ENCODE measurements at places on chromosomes 11 and 22.

- no peak for DNase-seq
These were observed 5.6 kb downstream of the MAPK8IP1 start for GRCh38 chr11:45890886-45891550.

DNA sequence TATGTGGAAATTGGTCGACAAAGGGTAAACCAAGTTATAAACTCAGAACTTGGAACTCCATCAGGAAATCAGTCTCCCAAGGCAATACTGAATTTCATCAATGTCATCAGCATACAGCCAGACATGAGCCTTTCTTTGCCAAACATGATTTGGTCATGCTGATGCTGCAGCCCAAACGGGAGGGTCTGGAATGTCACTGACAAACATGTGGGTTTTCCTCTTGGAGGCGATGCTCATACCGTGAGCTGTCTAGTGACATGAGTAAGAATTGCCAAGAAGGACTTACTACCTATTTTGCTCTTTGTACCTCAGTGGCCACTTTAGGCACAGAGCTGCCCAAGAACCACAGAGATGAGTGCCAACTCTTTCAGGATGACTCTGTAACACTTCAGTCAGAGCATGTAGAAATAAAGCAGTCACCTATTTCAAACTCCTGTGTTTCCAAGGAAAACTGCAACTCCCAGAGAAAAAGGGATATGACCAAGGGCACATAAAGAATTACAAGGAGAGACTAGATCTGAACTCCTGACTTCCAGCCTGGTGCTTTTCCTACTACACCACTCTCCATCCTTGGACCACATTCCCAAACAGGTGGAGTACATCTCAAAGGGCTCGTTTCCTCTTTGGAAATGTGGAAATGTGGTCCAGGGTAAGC, 24.3 kb upstream of the MRGPRX2 start:
- no peak for DNase-seq

DNA sequence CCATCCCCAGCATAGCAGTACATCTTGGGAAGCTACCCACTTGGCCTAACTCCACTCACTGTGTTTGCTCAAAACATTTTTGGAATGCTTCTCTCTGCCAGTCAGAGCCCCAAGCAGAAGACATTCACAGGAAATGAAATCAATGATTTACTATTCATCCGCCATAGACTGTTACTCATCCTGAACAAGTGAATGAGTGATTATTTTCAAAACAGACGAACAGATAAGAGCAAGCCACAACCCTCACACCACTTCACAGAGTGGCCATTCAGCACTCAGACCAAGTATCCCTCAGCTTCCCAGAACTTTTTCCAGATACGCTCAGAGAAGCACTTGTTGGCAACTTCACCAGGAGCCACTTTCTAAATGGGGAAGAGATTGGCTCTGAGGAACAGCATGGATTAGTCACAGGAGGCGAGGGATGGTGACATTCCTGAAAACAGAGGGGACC, 13.0 kb upstream of the UBASH3B start:
- DNase-seq: peak; percentile 79

GRCh38 chr11:45444796-45445195, 158.7 kb upstream of the SYT13 start:
- no peak for DNase-seq

DNA sequence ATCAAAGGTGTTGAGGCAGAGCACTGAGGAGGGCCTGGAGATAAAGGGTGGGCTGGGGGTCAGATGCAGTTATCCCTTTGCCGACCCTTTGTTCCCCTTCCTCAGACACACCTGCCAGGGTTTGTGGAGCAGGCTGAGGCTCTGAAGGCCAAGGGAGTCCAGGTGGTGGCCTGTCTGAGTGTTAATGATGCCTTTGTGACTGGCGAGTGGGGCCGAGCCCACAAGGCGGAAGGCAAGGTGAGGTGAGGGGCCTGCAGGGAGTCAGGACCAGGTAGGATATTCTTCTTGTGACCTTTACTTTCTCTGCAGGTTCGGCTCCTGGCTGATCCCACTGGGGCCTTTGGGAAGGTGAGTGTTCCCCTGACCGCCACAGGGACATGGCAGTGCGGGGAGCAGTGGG, 2.6 kb downstream of the PRDX5 start:
- DNase-seq: no peak

- no peak for DNase-seq
These were observed 23.3 kb downstream of the ST3GAL4 start for GRCh38 chr11:126378763-126379162.

DNA sequence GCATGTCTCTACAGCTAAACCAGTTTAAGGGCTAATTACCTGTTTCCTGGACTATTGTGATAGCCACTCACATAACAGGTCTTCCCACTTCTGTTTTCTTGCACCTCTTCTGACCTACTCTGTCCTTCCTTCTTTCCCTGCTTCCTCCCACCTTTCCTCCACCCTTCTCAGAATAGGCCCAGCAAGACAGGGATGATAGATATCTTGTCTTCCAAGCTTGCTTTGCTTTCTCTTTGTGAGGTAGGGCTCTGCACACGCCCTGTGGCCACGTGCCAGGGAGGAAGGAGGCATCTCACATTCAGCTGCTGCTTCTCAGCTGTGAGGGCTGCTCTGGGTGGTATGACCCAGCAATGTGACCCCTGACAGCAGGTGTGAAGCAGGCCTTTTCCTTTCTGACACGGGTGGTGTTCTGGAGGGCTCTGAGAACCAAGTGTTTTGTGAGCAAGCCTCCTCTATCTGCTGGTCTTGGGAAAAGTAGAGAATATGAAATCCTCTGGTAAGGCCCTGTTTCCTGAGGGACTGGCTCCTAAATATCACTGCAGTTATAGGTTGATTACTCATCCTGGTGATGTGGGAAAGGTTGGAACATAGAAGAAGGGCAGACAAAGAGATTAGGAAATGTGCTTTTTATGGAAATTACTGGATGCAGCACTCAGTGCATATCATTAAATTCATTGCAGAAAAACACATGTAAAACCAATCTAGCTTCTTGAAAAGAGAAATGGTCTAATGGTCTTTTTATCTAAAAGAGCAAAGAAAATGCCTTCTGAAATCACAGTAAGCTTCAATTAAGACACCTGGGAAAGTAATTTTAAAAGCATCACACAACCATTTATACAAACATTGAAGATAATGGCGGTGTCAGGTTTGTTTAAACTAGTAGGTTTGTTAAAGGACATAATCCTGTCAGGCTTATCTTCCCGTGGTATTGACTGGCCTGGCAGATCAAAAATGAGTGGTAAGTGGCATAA, 8.5 kb downstream of the AMOTL1 start:
- no peak for DNase-seq

GRCh38 chr11:3186166-3186953, 21.2 kb upstream of the OSBPL5 start:
- no peak for DNase-seq

DNA sequence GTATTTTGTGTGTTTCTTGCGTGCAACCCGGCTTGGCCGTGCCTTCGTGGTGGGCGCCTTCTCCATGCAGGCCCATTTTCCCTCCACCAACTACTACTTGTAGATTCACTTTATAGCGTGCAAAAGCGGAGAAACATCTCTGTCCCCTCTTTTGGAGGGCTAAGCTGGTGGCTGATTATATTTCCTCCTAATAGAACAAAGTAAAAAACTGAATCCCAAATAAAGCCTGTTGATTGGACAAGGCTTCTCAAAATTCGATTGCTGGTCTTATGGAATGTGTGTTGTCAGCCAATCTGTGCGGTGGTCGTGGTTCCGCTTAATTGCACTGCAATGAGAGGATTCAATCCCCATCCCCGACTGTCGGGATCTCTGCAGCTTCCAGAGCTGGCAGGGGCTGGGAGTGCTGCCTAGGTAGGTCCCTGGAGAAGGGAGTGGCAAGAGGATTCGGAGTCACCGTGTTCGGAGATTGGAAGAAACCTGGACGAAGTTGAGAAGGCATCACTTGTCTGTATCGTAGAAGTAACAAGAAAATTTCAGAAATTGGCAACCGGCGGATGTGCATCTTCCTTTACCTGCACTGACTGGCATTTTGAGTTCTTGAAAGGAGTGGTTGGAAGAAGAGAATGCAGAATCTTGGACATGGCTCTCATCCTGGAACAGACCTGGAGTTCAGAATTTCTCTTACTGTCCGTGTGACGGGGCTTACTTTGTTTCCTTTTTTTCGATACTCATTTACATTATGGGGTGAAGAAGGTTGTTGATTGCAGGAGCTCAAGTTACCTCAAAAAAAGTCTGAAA, 1.1 kb downstream of the HMGXB4 start:
- DNase-seq: no peak

- DNase-seq: no peak
These were observed 116.1 kb downstream of the FEZ1 start for GRCh38 chr11:125379981-125380380.

DNA sequence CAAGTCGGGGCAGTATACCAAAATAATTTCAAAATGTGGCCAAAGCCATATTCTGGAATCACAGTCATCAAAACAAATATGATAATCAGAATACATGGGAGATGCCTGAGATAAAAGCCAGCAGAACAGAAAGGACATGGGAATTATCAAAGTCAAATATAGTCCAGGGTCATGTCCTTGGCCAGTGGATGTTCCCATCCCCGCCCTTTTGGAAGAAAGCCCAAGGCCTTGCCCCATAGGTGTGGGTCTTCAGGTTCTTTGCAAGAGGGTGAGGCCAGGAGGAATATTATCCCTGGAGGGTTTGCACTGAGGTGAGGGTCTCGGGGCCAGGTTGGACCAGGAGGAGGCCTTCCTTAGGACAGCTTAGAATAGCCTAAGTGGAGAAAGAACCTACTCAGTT, 53.6 kb upstream of the CSNK2A3 start:
- DNase-seq: no peak

GRCh38 chr22:19895160-19895849, 40.6 kb upstream of the GNB1L start:
- DNase-seq: no peak

GRCh38 chr11:11381471-11382105, 28.5 kb upstream of the CSNK2A3 start:
- no peak for DNase-seq

DNA sequence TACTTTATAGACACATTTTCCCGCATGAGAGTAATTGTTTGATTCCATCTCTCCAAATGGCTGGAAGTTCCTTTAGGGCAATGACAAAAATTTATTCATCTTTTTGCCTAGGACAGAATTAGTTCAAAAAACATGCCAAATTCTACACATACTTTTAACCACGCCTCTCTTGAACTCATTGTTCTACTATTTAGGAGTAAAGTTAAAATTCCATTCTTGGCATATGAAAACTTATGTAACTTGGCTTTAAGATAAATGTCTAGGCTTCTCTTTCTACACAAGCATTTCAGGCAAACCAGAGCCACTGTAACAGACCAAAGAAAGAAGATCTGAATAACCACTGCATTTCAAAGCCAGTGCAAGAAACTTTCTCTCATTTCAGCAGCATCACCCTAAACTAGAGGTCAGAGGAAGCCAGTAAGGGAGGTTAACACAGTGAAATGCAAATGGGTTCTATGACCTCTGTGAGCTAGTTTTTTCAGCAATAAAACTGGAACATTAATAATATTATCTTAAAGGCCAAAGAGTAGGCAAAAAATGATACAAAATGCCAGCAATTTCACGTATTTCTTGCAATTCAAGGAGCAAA, 73.0 kb downstream of the RSF1 start:
- no peak for DNase-seq

- DNase-seq: no peak
These were observed 25.9 kb upstream of the KCNJ11 start for GRCh38 chr11:17414317-17414737.

- peak; percentile 48 for DNase-seq
These were observed 12.8 kb upstream of the CLPB start for GRCh38 chr11:72446929-72447769.

DNA sequence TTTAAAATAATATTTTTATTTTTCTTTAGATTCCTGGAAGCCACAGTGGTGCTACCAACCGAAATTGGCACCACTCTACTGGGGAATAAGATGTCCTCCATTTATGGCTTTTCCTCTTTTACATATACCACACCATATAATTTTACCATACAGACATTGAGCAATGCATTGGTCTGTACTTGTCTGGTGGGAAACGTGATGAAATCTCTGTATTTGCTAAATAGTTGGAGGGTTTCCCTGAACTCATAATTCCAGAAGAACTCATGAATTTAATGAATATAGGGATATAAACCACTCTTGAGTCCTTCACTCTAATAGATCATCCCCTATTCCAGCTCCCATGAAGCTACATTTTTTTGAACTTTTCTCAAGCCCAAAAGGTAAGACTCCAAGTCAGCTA, 28.0 kb upstream of the MMP13 start:
- no peak for DNase-seq

- no peak for DNase-seq
These were observed 323.3 kb downstream of the NTM start for GRCh38 chr11:131693756-131694155.
